HT1080 (cell line): ENCODE measurements at places on chromosomes 13 and 19.

- DNase-seq, result peak; percentile 32
These were observed 4.7 kb upstream of the CNFN start for GRCh38 chr19:42394751-42395150.

DNA sequence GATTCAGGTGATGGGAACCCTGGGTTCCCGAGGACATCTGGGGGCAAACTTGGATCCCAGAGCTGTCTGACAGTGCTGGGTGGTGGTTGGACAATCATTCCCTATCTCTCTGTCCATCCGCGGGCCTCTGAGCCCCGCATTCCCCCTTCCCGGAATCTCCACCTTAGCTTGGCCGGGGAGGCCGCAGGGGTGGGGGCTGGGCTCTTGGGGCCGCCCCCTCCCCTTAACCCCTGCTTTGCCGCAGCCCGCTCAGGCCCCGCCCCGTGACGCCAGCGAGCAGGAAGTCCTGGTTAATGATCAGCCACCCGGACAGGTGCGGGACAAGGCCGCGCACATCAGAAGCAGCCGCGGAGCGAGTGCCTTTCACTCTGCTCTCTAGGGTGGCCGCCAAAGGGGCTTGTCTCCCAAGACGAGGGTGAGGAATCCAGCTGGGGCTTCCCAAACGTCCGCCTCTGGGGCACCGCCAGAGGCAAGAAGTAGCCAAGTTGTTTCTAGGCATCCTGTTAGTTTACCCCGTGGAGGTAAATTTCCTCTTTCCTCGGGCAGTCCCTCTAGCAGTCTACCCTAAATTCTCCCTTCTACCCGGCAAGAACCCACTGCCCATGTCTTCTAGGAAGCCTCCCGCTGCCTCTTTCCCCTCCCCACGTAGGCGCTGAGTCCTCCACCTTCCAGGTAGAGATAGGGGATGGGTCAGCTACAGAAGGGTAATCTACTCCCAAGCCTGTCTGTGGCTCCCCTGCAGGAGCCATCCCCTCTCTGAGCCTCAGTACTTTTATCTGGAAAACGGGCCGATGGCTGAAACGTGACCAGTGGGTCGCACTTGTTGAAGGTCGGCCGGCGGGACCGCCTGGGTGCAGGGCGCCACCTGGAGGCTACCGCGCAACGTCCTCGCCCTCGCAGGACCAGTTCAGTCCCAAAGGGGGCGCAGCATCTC is 3.0 kb downstream of the IRF2BP1 start:
- peak; percentile 90 for DNase-seq

DNA sequence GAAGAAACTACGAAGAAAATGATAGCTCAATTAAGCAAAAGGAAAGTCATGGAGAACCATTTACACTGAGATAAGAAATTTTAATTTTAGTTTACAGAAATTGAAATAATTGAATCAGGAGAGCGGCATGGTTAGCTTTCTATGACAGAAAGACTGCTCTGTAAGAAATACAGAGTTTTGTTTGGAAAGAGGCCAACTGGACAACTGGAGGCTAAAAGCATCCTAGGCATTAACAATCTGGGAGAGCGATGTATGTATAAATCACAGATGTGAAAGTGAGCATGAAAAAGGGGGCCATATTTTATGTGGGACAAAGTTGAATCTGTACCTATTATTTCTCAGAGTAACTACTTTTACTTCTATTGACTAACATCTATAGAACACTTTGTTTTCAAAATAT is 1608.8 kb upstream of the PCDH20 start:
- DNase-seq, result no peak

DNA sequence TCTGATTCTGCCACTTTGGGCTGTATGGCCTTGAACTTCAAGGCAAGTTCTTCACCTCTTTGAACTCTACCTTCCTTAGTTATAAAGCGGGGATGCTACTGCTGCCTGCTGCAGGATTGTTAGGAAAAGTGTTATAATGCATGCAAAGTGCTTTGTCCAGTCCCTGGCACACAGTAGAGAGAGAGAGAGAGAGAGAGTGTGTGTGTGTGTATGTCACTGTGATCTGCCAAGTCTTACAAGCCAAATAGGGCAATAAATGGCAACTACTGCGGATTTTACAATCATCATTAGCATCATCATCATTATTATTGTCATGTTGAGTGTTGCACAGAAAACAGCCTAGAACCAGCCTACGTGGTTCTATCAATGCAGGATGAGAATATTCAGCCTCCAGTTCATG is 136.1 kb downstream of the ZDHHC20 start:
- no peak for DNase-seq

DNA sequence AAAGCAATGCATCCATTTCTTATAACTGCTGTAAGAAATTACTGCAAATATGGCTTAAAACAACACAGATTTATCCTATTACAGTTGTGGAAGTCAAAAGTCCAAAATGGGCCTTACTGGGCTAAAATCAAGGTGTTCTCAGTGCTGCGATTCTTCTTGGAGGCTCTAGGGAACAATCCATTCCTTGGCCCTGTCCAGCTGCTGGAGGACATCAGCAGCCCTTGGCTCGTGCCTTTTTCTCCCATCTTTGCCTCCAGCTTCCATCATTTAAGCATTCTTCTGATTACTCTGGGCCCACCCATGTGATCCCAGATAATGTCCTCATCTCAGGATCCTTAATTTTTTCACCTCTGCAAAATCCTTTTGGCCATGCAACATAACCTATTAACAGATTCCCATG is 607.1 kb downstream of the DCT start:
- DNase-seq, result no peak

GRCh38 chr19:16463991-16464575 is 7.7 kb downstream of the EPS15L1 start:
- DNase-seq, result no peak

DNA sequence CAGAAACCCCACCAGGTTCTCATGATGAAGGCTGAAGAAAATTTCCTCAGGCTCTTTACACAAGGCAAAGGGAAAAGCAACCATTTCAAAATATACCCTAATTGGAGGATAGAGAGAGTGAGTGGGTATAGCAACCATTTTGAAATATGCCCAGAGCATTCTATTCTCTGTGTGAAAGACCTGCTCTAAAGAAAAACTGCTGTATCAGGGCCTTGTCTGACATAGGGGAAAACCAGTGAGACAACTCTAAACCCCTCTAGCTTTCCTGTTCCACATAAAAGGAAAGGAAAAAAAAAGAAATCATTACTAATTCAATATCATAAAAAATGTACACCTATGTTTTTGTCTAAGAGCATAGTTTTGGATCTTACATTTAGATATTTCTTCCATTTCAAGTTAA is 42.3 kb downstream of the TPTE2 start:
- DNase-seq, result no peak

- DNase-seq, result no peak
These were observed 10.4 kb upstream of the ASF1B start for GRCh38 chr19:14146789-14147216.

- no peak for DNase-seq
These were observed 6.0 kb downstream of the COX6B2 start for GRCh38 chr19:55348317-55349034.

DNA sequence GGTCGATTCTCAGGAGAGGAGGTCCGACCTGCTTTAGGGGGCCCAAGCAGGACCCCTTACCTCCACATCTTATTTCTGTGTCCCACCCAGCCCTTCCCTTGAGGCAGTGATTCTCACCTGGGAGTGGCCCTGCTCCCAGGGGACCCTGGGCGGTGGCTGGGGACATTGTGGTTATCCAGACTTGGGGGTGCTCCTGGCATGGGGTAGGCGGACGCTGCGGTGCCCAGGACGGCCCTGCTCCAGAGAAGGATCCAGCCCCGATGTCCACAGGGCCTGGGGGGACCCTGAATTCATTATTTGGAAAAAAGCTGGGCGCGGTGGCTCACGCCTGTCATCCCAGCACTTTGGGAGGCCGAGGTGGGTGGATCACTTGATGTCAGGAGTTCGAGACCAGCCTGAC is 84.4 kb downstream of the GADD45B start:
- DNase-seq, result no peak

DNA sequence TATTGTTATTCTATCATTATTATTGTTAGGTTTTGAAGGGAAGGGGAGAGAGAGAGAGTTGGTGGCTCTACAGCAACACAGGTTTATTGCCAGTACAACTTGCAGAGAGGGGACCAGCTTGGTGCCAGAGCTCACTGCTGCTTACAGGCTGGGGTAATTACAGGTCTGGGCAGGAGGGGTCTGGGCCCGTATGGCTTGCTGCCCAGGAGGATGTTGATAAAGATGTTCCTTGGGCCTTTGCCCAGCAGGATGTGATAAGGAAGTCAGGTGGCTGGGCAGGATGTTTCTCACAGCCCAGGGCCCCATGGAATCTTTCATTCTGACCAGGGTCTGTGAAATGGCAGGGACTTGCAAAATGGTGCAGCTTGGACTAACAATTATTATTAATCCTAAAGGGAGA is 64.2 kb upstream of the ZNF599 start:
- DNase-seq, result no peak

- DNase-seq, result no peak
These were observed 1.7 kb downstream of the HIF3A start for GRCh38 chr19:46298479-46299003.

GRCh38 chr19:13150187-13150930 is at the start of the genes IER2 and STX10:
Gene IER2 (plus strand): TSS chr19:13150411. CDS start chr19:13153187, 2,776 bp downstream.
Gene STX10 (minus strand): TSS chr19:13150375. CDS start chr19:13150173, 202 bp downstream.
- peak; percentile 94 for DNase-seq

DNA sequence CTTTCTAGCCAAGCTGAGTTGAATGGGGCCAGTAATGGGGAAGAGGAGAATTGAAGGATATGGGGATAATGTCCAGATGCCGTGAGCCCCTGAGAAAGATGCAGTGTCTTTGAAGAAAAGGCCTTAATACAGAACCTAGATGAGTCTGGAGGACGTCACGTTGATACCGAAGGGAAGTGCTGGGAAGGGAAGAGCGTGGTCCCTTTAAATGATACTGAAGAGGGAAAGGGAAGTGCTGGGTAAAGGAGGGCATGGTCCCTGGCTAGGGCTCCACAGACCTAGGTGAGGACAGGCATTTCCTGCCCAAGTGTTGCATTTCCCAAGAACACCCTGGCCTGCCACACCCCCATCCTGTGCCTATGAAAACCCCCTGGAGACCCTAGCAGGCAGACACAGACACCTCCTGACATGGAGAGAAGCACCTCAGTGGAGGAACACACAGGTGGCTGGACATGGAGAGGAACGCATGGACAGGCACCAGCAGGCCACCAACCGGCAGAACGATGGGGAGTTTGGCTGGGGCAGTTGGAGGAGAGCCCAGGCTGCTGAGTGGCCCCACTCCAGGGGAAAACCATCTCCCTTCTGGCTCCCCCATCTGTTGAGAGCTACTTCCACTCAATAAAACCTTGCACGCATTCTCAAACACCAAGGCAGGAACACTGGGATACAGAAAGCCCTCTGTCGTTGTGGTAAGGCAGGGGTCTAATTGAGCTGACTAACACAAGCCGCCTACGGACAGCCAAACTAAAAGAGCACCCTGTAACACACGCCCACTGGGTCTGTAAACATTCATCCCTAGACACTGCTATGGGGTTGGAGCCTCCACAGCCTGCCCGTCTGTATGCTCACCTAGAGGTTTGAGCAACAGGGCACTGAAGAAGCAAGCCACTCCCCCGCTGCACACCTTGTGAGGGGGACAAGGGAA is 34.9 kb upstream of the POMP start:
- DNase-seq, result no peak

GRCh38 chr19:54029301-54029700 is 34.4 kb downstream of the VSTM1 start:
- DNase-seq, result no peak

DNA sequence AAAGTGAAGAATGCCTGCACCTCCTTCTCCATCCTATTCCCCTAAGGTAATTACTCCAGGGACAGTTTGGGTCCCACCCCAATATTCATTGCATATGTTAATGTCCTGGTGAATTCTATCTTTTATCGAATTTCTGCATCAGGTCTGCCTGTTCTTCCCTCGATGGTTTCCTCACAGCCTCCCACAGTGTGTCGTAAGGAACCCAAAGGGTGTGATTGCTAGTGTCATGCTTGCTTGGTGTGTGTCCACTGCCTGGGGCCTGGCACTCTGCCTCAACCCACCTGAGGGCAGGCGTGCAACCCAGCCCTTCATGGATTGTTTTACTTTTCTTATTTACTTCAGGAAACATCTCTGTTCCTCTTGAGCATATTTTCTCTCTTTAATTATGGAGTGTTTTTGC is 60.2 kb upstream of the CYSLTR2 start:
- no peak for DNase-seq

- peak; percentile 71 for DNase-seq
These were observed 750 bp upstream of the GPR108 start for GRCh38 chr19:6737873-6738786.

DNA sequence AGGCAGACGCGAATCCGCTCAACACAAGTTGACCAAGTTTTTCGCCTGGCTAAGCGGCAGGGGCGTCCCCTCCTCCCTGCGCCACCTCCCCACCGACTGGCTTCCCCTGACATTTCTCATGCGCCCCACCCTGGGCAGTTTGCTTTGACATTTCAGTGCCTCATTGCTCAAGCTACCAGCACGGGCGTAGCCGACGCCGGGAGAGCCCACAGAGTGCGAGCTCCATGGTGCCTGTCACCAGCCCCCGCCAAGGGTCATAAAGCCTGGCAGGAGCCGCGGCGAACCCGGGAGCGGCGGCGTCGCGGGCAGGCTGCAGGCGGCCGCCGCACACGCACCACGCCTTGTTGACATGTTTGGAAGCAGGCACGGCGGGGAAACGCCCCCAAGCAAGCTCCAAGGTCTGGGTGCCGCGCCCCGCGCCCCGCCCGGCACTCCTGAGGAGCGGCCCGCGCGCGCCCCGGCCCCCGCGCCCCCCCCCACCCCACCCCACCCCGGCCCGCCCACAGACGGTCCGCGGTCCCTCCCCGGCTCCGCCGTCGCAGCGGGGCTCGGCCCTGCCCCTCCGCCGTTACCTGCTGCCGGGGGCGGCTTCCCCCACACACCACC is 601 bp downstream of the FBXL3 start:
- peak; percentile 65 for DNase-seq

DNA sequence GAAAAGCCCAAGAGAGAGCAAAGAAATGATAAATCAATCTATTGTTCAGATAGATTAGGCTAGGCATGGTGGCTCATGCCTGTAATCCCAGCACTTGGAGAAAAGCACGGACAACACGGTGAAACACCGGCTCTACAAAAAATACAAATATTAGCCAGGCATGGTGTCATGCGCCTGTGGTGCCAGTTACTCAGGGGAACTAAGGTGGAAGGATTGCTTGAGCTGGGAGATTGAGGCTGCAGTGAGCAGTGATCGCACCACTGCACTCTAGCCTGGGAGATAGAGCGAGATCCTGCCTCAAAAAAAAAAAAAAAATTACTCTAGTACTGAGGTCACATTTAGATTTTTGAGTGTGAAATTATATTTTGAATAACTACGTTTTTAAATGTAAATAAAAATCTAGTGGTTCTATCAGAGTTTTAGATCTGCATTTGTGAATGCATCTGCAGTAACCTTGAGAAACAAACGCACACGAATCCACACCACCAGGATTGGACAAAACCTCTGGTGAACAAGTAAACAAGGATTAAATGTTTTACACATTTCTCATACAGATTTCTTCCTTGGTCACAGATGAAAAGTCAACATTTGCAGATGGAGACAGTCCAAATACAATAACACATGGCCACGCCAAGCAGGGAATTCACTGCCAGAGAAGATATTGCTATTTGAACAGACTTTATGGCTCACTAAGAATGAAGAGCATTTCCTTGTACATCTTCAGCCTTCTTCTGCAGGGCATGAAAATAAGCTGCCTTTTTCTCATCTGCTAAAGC is 917.6 kb downstream of the PCDH9 start:
- no peak for DNase-seq
